ENCODE measurements at places on chromosomes 1 and 21. TPM values are rescaled to one million over a fixed set of nuclear protein-coding genes. Genes with fewer than 3 reads are reported as not detected.
A peak's percentile ranks its signal among the peaks of the same experiment; 100 is the strongest.

Gene CTTNBP2NL
- 12.6 TPM for total RNA-seq

Gene TSPAN1
- 0.72 TPM for total RNA-seq

DNA sequence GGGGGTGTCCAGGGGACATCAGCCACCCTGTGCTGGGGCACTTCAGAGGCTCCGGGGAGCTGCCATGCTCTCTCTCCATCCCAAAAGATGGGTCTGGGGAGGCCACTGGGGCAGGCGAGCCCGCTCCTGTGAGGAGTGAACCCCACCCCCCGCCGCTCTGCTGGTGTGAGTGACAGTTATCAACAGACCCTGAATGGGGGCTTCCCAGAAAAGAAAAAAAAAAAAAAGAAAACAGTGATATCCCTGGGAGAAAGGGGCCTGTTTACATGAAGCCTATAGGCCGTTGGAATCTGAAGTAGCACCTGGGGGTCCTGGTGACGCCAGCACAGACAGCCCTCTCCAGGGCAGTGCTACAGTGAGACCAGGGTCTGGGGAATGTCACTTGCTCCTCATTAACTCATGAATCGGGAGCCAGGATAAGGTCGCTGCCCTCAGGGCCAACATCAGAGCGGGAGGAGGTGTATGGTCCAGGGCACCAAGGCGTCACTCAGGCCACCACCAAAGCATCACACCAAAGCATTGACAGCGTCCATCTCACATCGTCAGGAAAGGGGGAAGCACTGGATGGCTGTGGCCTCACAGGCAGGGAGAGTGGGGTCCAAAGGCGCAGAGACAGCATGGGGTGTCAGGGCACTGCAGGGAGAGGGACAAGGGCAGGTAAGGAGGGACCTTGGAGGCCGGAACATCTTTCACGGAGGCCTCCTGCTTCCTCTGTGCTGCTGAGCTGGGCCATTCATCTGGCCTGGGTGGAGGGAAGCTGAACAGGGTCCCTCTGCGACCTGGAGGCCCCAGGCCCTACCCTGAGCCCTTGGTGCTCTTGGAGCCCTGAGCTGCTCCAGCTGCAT lies 8.4 kb upstream of the NPHP4 start:
- peak; percentile 14 for DNase-seq

DNA sequence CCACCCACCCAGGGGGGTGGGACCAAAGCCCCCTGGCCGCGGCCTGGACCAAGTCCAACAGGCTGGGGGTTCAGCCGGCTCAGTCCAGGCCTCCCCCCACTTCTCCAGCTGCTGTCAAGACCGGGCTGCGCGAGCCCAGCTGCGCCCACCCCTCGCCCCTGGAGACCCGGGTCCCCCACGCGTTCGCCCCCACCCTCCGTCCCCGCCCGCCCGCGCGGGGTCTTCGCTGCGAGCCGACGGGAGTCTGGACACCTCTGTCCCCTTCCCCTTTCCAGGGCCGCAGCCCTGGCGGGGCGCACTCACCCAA lies 253 bp downstream of the RAP1GAP start:
- no peak for DNase-seq

DNA sequence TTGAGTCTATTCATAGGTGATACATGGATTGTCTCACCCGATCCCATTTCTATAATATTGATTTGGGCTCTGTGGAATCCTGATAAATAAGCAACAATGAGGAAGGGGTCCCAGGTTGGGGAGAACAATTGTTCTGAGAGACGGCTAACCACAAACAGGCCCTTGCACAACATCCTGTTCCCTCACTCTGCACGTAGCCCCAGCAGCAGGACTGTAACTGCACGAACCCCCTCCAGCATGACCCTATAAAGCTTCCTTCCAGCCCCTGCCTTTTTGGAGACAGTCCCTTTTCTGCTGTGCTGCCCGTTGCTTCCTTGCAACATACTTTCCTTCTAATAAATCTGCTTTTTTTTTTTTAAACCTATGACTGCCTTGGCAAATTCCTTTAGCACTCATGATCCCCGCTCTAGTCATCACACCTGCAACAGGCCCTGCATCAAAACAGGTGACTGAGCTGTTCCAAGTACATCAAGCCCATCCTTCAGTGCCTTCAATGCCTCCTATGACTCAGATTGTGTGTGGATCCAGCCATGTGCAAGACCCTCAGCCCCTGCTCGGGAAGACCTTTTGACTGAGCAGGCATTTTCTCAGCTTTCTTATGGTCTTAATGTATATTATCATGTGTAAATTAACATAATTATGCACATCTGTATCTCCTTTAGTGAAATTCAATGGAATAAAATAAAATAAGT lies 63.7 kb upstream of the B3GALNT2 start:
- no peak for DNase-seq

Gene TSPEAR
- total RNA-seq: 2.7 TPM

GRCh38 chr21:43353282-43354025 lies 73.5 kb downstream of the SIK1 start:
- no peak for DNase-seq

Gene ITGB2
- 26.5 TPM for total RNA-seq

- no peak for DNase-seq
Measured at GRCh38 chr1:91718877-91719276, 167.1 kb downstream of the TGFBR3 start.

Gene LAMC2
- 3.7 TPM for total RNA-seq

Gene S100A14
- 5.7 TPM for total RNA-seq

GRCh38 chr1:78102082-78102481 lies 56.3 kb downstream of the GIPC2 start:
- DNase-seq: no peak

DNA sequence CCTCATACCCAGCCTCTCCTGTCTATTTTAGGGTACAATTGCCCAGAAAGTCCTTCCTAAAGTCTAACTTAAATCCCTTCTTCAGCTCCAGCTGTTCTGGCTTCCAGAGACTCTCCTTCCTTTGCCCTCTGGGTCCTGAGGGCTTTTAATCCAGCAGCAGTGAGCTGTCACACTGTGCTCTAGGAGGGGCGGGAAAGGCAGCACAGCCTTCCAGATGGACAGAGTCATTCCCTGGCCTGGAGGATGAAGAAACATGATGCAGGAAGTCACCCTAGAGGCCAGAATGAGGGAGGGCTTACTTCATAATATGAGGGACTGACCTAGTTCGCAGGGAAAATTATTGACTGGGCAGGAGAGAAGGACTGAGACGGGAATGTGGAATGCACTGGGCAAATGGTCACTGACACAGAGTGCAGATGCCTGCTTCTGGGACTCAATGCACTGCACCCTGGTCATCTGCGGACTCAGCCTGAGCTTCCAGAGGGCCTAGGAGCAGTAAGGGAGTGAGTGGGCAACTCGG lies 1.3 kb downstream of the SH2D2A start:
- DNase-seq: peak; percentile 68

GRCh38 chr1:26134466-26134865 lies 22.8 kb downstream of the PDIK1L start:
- no peak for DNase-seq

GRCh38 chr1:25782608-25783201 lies 17.3 kb upstream of the SELENON start:
- DNase-seq: no peak

DNA sequence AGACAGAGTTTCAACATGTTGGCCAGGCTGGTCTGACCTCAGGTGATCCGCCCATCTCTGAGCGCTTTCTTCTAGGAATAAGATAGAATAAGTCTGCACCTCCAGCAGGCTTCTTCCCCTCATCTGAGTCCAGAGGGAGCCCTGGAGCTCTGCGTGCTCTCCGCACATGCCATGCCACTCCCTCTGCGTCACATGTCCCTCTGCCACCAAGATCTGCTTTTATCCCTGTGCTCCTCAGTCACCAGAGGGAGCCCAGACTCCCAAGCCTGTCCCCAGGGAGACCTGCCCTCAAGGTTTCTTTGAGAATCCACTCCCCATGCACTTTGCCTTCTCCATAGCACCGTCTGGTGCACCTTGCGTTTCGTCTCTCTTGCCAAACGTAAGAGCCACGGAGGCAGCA lies 213.0 kb downstream of the CAMTA1 start:
- DNase-seq: peak; percentile 51

GRCh38 chr1:1122078-1122811 lies 6.4 kb upstream of the C1orf159 start:
- peak; percentile 91 for DNase-seq

DNA sequence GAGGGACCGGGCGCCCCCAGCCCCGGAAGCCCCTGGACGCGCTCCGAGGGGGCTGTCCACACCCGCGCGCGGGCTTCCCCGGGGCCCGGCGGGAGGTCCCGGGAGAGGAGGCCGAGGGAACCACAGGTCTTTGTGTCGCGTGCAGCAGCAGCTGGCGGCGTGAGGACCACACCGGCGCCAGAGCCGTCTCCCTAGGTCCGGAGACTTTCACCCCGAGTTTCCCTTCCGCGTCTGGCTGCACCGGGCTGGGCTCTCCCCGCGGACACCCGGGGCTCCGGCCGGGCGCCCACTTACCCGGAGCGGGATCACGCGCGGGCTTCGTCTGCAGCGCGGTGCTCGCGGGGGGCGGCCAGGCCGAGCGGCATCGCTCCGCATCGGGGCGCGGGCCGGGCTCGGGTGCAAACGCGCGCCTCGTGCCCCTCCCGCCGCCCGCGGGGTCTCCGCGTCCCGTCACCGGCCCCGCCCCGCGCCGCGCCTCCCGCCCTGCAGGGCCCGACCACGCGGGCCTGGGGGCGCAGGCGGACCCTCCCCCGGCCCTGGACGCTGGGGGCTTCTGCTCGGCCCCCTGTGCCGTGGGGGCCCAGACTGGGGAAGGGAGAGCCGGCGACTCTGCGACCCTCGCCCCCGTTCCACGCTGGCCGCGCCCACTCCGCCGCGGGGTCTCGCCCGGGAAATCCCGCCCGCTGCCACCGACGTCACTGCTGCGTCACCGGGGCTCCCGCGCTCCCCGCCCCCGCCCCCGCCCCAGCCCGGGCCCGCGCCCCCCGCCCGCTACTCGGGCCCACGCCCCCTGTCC lies at the start of gene GNG4:
TSS of gene GNG4 (minus strand) at position 417 of the 796 bp plus-strand sequence. CDS start 65,946 bp downstream, outside the sequence.
- no peak for DNase-seq

GRCh38 chr21:45859041-45859761 lies 122.4 kb upstream of the COL6A1 start:
- no peak for DNase-seq

GRCh38 chr1:208201229-208201628 lies 43.0 kb downstream of the PLXNA2 start:
- DNase-seq: no peak

DNA sequence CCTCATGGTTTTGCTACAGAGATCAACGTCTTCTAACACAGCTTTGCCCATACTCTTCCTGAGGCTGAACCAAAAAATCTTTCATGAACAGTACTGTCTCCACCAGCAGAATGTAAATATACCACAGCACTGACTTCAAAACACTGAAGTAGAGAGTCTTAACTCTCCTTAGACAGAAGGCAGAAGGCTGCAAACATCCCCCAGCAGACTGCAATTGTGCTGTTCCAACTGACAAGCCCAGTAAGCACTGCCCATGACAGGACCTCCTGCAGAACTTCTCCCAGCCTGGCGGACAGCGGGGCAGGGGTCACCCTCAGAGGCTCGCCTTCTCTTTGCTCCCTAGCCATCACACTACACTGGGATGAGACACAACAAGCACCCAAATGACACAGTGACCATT lies 218.7 kb downstream of the RERE start:
- DNase-seq: peak; percentile 41

GRCh38 chr1:101376121-101377083 lies 139.6 kb downstream of the S1PR1 start:
- DNase-seq: no peak

Gene SNX7
- total RNA-seq: 21.1 TPM

- no peak for DNase-seq
Measured at GRCh38 chr1:3389093-3389833, 65.2 kb upstream of the ARHGEF16 start.

Gene PRR9
- total RNA-seq: not detected

GRCh38 chr1:3386205-3387002 lies 68.1 kb upstream of the ARHGEF16 start:
- no peak for DNase-seq

Gene SLC5A3
- 4.3 TPM for total RNA-seq

GRCh38 chr1:12052008-12052573 lies 11.0 kb upstream of the TNFRSF8 start:
- DNase-seq: peak; percentile 65

- DNase-seq: no peak
Measured at GRCh38 chr1:209924390-209924789, 13.6 kb upstream of the SYT14 start.

GRCh38 chr1:173224280-173224892 lies 17.3 kb upstream of the TNFSF4 start:
- no peak for DNase-seq

DNA sequence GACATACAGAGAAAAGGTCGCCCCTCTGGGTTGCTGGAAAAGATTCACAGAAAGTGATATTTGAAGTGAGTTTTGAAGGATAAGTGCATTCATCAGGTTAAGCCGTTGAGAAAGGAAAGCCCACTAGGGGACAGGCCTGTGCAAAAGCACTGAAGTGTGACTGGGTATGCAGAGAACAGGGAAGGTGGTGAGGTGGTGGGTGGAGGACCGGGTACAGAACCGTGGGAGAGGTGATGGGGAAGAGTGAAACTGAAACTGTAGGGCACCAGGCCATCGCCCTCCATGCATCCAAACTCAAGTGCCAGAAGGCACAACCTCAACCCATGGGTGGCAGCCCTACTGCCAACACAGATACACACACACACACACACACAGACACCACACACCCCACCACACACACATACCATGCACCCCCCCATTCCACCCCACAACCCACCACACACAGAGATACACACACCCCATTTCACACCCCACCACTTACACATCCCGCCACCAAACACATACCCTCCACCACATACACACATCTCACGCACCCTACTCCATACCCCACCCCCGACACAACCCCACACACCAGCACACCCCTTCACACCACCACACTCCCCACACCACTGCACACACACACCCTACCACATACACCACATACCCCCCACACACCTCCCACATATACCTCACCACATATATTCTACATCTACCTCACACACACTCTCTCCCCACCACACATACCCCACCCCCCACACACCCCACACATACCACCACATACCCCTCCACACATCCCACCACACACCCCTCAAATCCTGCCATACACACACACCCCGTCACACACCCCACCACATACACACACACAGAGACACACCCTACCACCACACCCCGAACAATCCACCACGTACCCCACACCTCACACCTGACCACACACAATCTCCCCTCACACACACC lies 59.0 kb downstream of the TSEN15 start:
- no peak for DNase-seq

Gene AVPR1B
- not detected for total RNA-seq

GRCh38 chr1:194618101-194618500 lies 1431.7 kb upstream of the B3GALT2 start:
- DNase-seq: no peak

Gene TP73
- 0.05 TPM for total RNA-seq

Gene LEFTY1
- total RNA-seq: not detected

DNA sequence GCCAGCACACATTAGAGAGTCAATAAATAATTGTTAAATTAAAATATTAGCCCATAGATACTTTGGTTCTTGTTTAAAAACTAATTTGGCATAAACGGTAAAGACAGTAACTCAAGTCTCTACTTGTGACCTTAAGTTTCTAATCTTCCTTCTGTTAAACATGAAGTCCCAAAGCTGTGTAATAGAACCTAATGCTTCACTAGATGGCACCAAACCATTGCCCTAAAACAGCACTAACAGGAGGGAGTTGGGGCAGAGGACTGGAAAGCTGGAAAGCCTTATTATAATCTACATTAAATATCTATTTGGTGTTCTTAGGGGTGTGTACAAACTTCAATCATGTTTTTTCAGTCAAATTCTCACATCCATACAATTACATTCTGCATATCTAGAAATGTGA lies 176.7 kb downstream of the OLFM3 start:
- DNase-seq: no peak

GRCh38 chr1:20409971-20410370 lies 76.0 kb downstream of the CAMK2N1 start:
- no peak for DNase-seq

Data from left ventricle myocardium superior (tissue), 1 donor.